ENCODE measurements at places on chromosomes 5 and 9. TPM values are rescaled to one million over a fixed set of nuclear protein-coding genes. Genes with fewer than 3 reads are reported as not detected.

Gene RNF183
- polyA plus RNA-seq = 0.49 TPM

Gene FOXD4
- not detected for polyA plus RNA-seq

Gene CCNB1
- polyA plus RNA-seq = 281 TPM

Gene LECT2
- not detected for polyA plus RNA-seq

Gene PLAC8L1
- polyA plus RNA-seq = 1.1 TPM

Gene MARCOL
- polyA plus RNA-seq = not detected

Gene CFAP157
- 0.40 TPM for polyA plus RNA-seq

Gene SHISAL2B
- polyA plus RNA-seq = 0.36 TPM

Gene CENPK
- 11.1 TPM for polyA plus RNA-seq

Gene PHYHD1
- polyA plus RNA-seq = 43.8 TPM

Gene GALNT12
- 12.5 TPM for polyA plus RNA-seq

Gene UNC13B
- polyA plus RNA-seq = 16.3 TPM

Gene PLEKHG4B
- 8.1 TPM for polyA plus RNA-seq

Gene PCDHGB6
- polyA plus RNA-seq = 26.1 TPM

Gene FABP6
- not detected for polyA plus RNA-seq

Gene CD274
- not detected for polyA plus RNA-seq

Gene TLX3
- polyA plus RNA-seq = not detected

Gene CMYA5
- polyA plus RNA-seq = 19.8 TPM

Gene TAF7
- 215 TPM for polyA plus RNA-seq

Gene SLCO6A1
- 0.32 TPM for polyA plus RNA-seq

Gene KIF12
- 0.64 TPM for polyA plus RNA-seq

Gene AQP3
- polyA plus RNA-seq = 7.2 TPM

Gene GNA14
- 1.2 TPM for polyA plus RNA-seq

Gene G3BP1
- 140 TPM for polyA plus RNA-seq

Gene DHX29
- polyA plus RNA-seq = 40.4 TPM

Gene LMX1B
- not detected for polyA plus RNA-seq

Gene TMEM174
- not detected for polyA plus RNA-seq

Gene UCK1
- polyA plus RNA-seq = 48.8 TPM

Gene B4GALT7
- 31.6 TPM for polyA plus RNA-seq

Gene GABRA1
- polyA plus RNA-seq = not detected

Gene EPB41L4B
- polyA plus RNA-seq = 4.7 TPM

Gene C9orf153
- polyA plus RNA-seq = 0.97 TPM

Gene BAAT
- not detected for polyA plus RNA-seq

Gene PTGES
- 3.0 TPM for polyA plus RNA-seq

Gene ZSWIM6
- 8.3 TPM for polyA plus RNA-seq

Gene DRD1
- 0.96 TPM for polyA plus RNA-seq

Gene PRDM9
- polyA plus RNA-seq = not detected

Gene IL33
- polyA plus RNA-seq = not detected

Gene STKLD1
- polyA plus RNA-seq = 7.3 TPM

Gene DND1
- polyA plus RNA-seq = 0.94 TPM

Gene TAF11L7
- polyA plus RNA-seq = not detected

Gene KLHL3
- 12.0 TPM for polyA plus RNA-seq

Gene PHF24
- 0.95 TPM for polyA plus RNA-seq

Gene CTXN3
- not detected for polyA plus RNA-seq

Gene CDH6
- 0.12 TPM for polyA plus RNA-seq

Gene YIPF5
- 47.1 TPM for polyA plus RNA-seq

Gene ODF2
- polyA plus RNA-seq = 31.3 TPM

Gene TLR4
- 0.56 TPM for polyA plus RNA-seq

Gene SEC24A
- polyA plus RNA-seq = 9.8 TPM

Gene ALDH7A1
- polyA plus RNA-seq = 194 TPM

Gene OTULINL
- polyA plus RNA-seq = 0.95 TPM

Gene INSL6
- polyA plus RNA-seq = not detected

Gene S1PR3
- polyA plus RNA-seq = 10.9 TPM

Gene CLINT1
- 51.7 TPM for polyA plus RNA-seq

Gene CEL
- 1.3 TPM for polyA plus RNA-seq

Gene IFNA13
- not detected for polyA plus RNA-seq

Data from cardiac muscle cell (in vitro differentiated cells and primary cell).